ENCODE measurements at places on chromosomes 12 and 14.

DNA sequence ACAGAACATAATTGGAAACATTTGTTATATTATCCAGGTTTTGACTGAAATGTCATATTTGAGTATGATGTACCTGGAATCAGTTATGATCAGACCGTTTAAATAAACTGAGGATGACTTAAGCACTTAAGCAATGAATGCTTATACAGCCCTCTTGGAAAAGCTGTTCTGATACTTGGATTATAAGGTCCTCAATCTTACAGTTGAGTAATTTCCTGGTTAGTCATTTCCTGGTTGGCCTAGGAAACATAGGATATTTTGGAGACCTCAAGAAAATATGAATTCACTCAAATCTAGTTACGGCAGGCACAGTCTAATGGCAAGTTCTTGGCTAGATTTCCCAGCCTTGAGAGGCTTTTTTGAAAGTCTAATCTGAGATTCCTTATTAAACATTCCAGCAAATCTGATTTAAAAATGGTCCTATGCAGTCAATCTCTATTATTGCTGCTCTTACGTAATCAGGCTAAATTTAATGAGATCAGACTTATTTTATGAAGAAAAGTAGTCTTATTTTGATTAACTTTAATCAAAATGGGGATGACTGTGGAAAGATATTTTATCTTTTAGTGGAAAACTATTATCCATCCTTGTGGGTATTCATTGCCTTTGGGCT, 447.2 kb downstream of the SNAPC1 start:
- H3K27me3 ChIP-seq = no peaks in the 10 kb centered on the region
- no peak overlapping the region for H3K4me3 ChIP-seq
- no peaks in the 10 kb centered on the region for H3K36me3 ChIP-seq
- no peak overlapping the region for H3K27ac ChIP-seq
- no peak for DNase-seq

DNA sequence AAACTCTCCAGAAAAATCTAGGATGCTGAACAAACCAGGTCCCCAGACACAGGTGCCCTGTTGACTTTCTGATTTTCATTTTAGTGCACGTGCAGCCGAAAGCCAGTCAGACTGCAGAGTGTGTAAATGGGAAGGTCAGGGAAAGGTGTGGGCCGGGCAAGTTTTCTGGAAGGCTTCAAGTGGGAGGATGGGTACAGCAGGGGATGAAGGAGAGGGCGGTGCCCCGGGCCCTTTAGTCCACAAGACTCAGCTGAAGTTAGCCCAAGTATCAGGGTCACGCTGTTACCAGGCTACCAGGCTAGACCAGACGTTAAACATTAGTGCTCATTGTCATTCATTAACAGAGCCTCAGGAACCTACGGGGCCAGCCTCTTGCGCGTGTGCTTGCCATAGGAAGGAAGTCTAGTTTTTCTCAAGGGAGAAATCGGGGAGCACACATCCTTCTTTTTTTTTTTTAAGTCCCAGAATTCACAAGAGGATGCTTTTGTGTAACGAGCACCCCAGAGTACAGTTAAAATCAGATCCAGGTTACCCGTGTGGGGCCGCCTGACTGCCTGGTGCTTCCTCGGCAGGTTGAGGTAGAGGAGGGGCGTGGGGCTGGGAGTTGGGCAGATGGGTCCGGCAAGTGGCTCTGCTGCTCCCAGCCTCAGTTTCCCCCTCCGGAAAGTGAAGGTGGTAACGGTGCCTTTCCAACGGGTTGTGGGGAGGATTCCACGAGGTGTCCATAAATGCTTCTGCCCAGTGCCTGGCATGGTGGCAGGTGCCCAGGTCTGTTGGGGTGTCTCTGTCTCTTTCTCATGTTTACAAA, 19.1 kb downstream of the BCL7A start:
- H3K27me3 ChIP-seq = no peaks in the 10 kb centered on the region
- peaks cover 13% of the 10 kb centered on the region for H3K4me1 ChIP-seq
- peaks cover 9% of the 10 kb centered on the region for H3K36me3 ChIP-seq
- no peak overlapping the region for H3K27ac ChIP-seq

DNA sequence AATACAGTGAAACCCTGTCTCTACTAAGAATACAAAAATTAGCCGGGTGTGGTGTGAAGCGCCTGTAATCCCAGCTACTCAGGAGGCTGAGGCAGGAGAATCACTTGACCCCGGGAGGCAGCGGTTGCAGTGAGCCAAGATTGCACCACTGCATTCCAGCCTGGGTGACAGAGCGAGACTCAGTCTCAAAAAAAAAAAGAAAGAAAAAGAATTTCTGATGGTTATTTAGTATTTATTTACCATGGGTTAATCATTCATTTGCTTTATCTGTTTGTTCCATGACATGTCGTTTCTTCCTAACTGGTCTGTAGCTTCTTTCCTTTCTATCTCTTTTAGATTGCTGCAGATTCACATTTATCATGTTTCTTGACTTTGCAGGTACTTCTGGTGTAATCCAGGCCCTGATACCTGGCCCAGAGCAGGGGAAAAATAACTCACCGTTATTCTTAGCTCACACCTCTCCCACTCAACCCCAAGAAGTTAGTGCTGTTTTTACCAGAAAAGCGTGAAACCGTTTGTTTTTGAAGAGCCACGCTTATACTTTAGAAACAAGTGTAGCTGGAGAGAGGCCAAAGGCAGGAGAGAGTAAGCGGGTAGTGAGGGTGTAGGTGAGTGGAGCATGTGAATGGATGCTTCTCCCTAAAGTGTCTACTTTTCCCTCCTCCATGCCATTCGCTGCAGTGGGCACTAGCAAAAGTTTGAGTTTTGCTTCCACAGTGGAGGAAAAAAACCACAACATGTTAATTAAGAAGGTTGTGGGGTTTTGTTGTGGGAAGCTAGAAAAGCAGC, 45.4 kb downstream of the SRGAP1 start:
- H3K27me3 ChIP-seq = no peaks in the 10 kb centered on the region
- H3K36me3 ChIP-seq = no peaks in the 10 kb centered on the region
- H3K4me1 ChIP-seq = no peaks in the 10 kb centered on the region

DNA sequence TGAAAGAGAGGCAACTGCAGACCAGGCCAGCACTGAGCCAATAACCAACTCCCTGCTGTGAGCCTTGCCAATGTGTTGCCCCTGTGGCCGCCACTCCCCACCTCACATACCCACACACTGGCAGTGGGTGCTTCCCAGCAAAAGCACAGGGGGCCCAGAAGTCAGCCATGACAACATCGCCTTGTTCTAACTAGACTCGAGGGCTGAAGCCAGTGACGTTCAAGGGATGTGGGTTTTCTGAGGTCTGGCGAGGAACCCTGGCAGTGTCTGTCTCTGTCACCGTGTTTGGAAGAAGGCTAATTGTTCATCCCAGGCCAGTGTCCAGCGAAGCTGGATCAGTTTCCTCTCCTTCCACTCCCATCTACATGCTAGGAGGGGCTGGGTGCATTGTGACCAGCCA, 311.8 kb upstream of the AMIGO2 start:
- H3K27ac ChIP-seq = no peak overlapping the region
- H3K4me1 ChIP-seq = no peaks in the 10 kb centered on the region
- no peak for DNase-seq
- H3K36me3 ChIP-seq = no peaks in the 10 kb centered on the region
- no peaks in the 10 kb centered on the region for H3K27me3 ChIP-seq

DNA sequence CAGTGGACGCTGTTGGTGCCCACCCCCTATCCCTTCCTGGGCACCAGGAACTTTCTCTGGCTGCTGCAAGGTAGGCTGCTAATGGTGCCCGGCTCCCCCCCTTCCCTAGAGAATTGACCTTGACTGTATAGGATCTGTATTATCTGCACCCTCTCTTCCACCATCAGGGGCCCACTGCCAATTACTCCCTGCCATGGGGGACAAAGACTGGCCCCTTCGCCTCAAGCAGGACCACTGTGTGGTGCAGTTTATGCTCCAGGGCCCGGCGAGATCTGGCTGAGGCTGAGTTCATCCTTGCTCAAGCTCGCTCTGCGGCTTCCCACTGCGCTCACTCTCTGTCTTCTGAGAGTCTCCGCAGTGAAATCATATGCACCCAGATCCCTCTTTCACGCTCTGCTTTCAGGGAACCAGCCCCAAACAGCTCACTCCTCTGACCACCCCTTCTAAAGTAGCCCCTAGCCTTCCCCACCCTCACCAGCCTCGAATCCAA, 95.2 kb downstream of the LGMN start:
- no peak for DNase-seq
- peaks cover 14% of the 10 kb centered on the region for H3K4me1 ChIP-seq
- no peak overlapping the region for H3K27ac ChIP-seq
- no peaks in the 10 kb centered on the region for H3K27me3 ChIP-seq

DNA sequence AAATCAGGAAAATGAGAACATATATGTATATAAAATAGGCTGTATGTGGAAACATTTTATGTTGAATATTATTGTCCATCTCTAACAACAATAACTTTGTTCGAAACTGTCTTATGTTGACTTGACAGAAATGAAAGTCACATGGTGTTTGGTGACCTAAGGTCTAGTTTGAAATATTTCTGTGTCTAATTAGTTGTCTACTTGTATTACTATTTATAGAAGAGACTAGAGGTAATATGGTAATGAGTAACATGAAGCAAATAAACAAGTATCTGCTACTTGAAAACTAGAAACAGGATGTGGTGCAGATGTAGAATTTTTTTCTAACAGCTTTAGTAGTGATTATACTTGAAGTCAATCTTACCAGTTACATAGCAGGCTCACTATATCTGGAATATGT, 3.9 kb downstream of the GPHN start:
- no peaks in the 10 kb centered on the region for H3K36me3 ChIP-seq
- no peaks in the 10 kb centered on the region for H3K4me1 ChIP-seq
- H3K27me3 ChIP-seq = no peaks in the 10 kb centered on the region
- no peak overlapping the region for H3K4me3 ChIP-seq
- no peak for DNase-seq
- H3K27ac ChIP-seq = no peak overlapping the region

DNA sequence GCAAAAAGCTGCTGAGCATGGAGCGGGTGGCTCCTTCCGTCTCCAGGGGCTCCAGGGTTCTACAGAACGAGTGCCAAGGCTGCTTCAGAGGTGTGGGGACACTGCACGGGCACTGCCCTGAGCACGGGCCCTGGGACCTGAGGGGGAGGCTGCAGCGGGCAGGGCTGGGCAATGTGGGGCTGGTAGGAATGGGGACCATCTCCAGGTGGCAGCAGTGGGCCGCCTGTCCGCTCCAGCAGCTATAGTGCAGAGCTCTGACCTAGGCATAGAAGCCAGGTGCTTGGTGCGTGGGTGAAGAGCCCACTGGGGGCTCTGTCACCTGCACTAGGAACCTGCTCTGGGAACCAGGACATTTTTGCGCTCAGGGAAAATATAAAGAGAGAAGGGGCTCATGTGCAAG, 22.3 kb downstream of the HDAC7 start:
- H3K4me1 ChIP-seq = peaks cover 13% of the 10 kb centered on the region
- H3K27ac ChIP-seq = no peak overlapping the region
- H3K27me3 ChIP-seq = no peaks in the 10 kb centered on the region
- no peak overlapping the region for H3K4me3 ChIP-seq
- DNase-seq = no peak
- H3K36me3 ChIP-seq = peaks cover 60% of the 10 kb centered on the region

DNA sequence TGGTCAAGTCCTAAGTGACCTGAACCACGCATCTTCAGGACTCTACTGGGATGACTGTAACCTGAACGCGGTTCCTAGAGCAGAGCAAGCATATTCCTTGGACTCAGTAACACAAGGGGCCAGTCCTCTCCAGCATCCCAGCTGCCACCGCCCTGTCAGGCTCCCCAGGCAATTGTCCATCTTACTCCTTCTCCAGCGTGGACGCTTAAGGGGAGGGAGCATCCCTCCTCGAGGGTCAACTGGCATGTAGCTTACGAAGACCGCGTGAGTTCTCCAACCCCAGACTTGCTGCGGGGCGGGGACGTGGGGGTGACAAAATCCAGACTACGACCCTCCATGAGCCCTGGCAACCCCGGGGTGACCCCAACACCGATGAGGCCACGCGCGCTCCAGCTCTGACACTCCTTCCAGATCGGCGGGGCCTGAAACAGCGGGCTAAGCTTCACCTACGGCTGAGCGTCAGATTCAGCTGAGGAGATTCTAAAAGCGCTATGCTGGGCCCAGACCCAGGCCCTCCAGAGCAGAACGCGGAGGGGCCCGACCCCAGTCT, 846 bp upstream of the MTHFD1 start:
- no peaks in the 10 kb centered on the region for H3K27me3 ChIP-seq
- peak overlapping the region; percentile 61 for H3K27ac ChIP-seq
- H3K4me3 ChIP-seq = peak overlapping the region; percentile 74
- peak; percentile 9 for DNase-seq

DNA sequence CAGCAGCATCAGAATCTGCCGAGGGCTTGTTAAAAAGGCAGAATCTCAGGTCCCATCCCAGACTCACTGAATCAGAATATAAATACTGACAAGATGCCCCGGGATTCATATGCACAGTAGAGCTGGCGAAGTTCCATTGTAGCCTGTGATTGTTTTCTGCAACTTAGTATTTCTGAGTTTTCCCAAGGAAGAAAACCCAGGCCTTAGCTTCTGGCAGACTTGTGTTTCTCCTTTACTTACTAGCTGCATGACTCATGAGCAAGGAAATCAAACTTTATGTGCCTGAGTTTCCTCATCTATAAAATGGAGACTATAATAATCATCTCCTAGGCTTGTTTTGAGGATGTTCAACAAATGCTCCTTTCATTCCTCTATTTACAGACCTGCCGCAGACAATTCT, 278.5 kb upstream of the PLEKHG7 start:
- DNase-seq = no peak
- no peak overlapping the region for H3K27ac ChIP-seq
- H3K27me3 ChIP-seq = no peaks in the 10 kb centered on the region
- H3K4me3 ChIP-seq = no peak overlapping the region

DNA sequence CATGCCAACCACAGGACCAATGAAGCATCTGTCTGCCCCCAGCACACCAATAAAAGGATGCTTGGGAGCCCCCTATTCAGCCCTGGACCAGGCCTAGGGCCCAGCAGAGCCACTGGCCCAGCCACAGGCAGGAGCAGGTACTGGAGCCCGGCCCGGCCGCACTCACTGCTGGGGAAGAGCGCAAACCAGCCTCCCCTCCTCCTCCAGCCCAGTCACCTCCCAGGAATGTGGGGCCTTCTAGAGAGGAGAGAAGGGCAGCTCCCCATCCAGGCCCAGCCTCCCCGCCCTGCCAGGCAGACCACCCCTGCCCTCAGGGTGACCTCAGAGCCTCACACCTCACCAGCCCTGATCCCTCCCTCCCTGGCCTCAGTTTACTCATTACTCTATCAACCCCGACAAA, 56.2 kb downstream of the CCNK start:
- no peaks in the 10 kb centered on the region for H3K27me3 ChIP-seq
- no peak overlapping the region for H3K4me3 ChIP-seq
- H3K4me1 ChIP-seq = peaks cover 42% of the 10 kb centered on the region
- peak; percentile 72 for DNase-seq
- peak overlapping the region; percentile 33 for H3K27ac ChIP-seq

DNA sequence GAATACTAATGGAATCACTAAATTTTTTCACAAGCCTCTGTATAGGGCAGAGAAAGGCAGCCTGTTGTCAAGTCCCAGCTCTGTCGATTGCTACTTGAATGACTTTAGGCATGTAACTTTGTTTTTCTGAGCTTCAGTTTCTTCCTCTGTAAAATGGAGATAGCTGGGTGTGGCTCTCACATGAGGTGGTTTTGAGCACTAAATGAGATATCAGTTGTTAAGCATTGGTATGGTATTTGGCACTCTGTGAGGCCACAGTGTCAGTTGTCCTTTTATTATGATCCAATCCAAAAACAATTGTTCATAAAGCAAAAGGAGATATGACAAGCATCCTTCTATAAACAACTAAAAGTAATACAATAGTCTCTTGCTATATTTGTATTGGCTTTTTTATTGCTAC, 120.6 kb downstream of the DUSP6 start:
- no peak overlapping the region for H3K27ac ChIP-seq
- DNase-seq = no peak
- H3K27me3 ChIP-seq = no peaks in the 10 kb centered on the region
- H3K36me3 ChIP-seq = no peaks in the 10 kb centered on the region

- H3K27ac ChIP-seq = no peak overlapping the region
- H3K27me3 ChIP-seq = no peaks in the 10 kb centered on the region
- DNase-seq = no peak
These were observed 271.6 kb downstream of the CACNA1C start for GRCh38 chr12:2324387-2324786.
